Natural killer cell (primary cell): ENCODE measurements at places on chromosomes 7 and 10. TPM values are rescaled to one million over a fixed set of nuclear protein-coding genes. Genes with fewer than 3 reads are reported as not detected.

EBF3 gene
- not detected for total RNA-seq

LAMB1 gene
- total RNA-seq, result not detected

ACSM6 gene
- not detected for total RNA-seq

CCDC3 gene
- total RNA-seq, result 0.23 TPM

PTPRN2 gene
- total RNA-seq, result 1.3 TPM

COL1A2 gene
- not detected for total RNA-seq

BBS9 gene
- 25.1 TPM for total RNA-seq

EXOC6 gene
- total RNA-seq, result 12.1 TPM

AGR2 gene
- total RNA-seq, result not detected

ADAM12 gene
- total RNA-seq, result 1.8 TPM

EN2 gene
- not detected for total RNA-seq

DNA sequence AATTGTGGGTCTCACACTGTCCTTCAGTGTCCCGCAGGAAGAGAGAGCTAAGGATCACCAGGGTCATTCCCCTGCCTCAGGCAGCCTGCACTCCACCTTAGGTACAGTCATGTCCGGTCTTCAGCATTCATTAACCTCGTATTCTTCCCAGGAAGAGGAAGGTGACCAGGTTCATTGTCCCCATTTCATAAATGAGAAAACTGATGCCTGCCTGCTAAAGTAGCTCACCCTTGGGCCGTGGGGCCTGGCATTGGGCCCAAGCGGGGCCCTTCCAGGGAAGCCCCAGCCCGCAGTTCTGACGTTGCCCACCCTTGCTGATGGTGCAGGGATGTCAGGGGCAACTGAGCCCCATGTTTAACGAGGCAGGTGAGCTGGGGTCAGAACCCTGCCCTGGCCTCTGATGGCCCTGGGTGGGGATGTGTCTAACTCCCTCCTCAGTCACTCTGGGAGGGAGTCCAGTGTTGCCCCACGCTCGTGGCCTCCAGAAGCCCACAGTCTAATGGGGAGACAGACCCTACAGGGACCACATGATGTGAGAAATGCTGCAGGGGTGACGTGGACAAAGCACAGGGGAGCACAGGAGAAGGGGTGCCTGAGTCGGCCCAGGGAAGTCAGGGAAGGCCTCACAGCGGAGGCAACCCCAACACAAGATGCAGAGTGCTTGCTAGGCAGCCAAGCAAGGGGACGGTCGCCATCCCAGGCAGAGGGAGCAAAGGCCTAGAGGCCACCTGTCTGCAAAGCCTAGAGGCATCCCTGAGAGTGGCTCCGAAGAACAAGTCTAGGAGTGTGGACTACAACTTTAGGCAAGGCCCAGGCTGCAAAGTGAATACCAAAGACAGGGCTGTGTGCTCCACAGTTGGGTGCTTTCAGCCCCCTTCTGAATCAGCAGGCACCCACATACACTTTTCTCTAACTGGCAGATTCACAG, 25.1 kb downstream of the DDIT4 start:
- peaks cover 57% of the 10 kb centered on the region for H3K4me1 ChIP-seq
- H3K4me3 ChIP-seq, result no peak overlapping the region
- no peaks in the 10 kb centered on the region for H3K36me3 ChIP-seq

DNA sequence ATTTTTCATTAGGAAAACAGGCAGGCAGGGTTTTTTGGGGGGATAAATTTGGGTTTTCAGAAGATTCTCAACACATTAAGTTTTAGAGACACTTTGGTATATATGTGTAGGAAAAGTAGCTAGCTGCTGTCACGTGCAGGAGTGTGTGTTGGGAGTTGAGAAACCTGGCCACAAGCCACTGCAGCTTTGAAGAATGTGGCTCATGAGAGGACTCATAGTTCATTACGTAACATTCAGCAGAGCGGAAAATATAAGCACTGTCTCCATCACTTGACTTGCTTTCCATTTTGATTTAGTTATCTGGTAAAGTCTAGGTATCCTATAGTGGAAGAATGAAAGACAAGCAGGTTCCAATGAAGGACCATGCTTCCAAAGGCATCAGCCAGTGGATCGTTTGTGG, 31.2 kb downstream of the SMNDC1 start:
- no peak overlapping the region for H3K27ac ChIP-seq
- no peaks in the 10 kb centered on the region for H3K36me3 ChIP-seq
- peaks cover 7% of the 10 kb centered on the region for H3K27me3 ChIP-seq
- H3K4me1 ChIP-seq, result no peaks in the 10 kb centered on the region
- DNase-seq, result peak; percentile 24
- no peak overlapping the region for H3K4me3 ChIP-seq

- H3K36me3 ChIP-seq, result no peaks in the 10 kb centered on the region
- peak; percentile 48 for DNase-seq
- H3K4me1 ChIP-seq, result peaks cover 4% of the 10 kb centered on the region
- no peak overlapping the region for H3K4me3 ChIP-seq
Observed at GRCh38 chr7:150962553-150963399, 15.3 kb downstream of the KCNH2 start.

- no peaks in the 10 kb centered on the region for H3K4me1 ChIP-seq
- H3K4me3 ChIP-seq, result no peak overlapping the region
- no peaks in the 10 kb centered on the region for H3K27me3 ChIP-seq
Observed at GRCh38 chr7:149104214-149104613, 13.7 kb upstream of the ZNF786 start.

GRCh38 chr10:92822964-92823363, 25.4 kb upstream of the EXOC6 start:
- DNase-seq, result peak; percentile 20
- peaks cover 3% of the 10 kb centered on the region for H3K4me1 ChIP-seq
- no peaks in the 10 kb centered on the region for H3K27me3 ChIP-seq
- H3K36me3 ChIP-seq, result no peaks in the 10 kb centered on the region
- no peak overlapping the region for H3K4me3 ChIP-seq

- H3K27ac ChIP-seq, result no peak overlapping the region
- no peak for DNase-seq
- H3K4me3 ChIP-seq, result no peak overlapping the region
- H3K4me1 ChIP-seq, result peaks cover 29% of the 10 kb centered on the region
Observed at GRCh38 chr10:86354761-86355540, 11.6 kb downstream of the GRID1 start.

GRCh38 chr7:64651203-64651602, 14.7 kb upstream of the ZNF107 start:
- no peaks in the 10 kb centered on the region for H3K4me1 ChIP-seq
- H3K27ac ChIP-seq, result no peak overlapping the region
- H3K27me3 ChIP-seq, result no peaks in the 10 kb centered on the region

GRCh38 chr10:4813496-4813895, 12.5 kb upstream of the AKR1E2 start:
- no peaks in the 10 kb centered on the region for H3K27me3 ChIP-seq
- H3K27ac ChIP-seq, result no peak overlapping the region
- no peaks in the 10 kb centered on the region for H3K36me3 ChIP-seq
- no peak overlapping the region for H3K4me3 ChIP-seq
- peaks cover 4% of the 10 kb centered on the region for H3K4me1 ChIP-seq

DNA sequence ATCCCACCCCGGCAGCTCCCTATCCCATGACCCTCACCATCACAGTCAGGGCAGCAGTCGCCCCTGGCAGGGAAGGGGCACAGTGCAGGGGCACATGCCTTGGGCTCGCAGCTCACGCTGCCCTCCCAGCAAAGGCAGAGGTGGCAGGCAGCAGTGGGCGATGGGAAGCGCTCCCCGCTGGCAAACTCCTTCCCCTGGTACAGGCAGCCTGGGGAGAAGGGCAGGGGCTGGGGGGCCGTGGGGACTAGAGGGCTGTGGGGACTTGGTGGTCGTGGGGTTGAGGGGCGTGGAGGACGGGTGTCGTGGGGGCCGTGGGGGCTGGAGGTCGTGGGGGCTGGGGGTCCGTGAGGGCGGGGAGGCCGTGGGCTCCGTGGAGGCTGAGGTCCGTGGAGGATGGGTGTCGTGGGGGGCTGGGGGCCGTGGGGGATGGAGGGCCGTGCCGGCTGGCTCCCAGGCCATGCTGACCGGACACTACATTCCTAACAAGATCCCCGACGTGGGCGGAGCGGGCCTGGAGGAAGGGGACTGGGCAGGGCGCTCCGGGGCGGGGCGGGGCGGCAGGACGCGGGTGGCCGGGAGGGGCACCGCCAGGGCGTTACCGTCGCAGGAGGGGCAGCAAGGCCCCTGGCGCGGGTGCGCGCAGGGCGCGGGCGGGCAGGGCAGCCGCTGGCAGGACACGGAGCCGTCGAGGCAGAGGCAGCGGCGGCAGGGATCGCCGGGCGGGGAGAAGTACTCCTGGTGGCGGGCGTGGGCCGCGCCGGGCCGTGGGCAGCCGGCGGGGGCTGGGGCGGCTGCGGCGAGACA, 20.0 kb downstream of the KCP start:
- no peaks in the 10 kb centered on the region for H3K36me3 ChIP-seq
- peaks cover 4% of the 10 kb centered on the region for H3K4me1 ChIP-seq
- peaks cover 12% of the 10 kb centered on the region for H3K27me3 ChIP-seq
- no peak overlapping the region for H3K27ac ChIP-seq
- DNase-seq, result no peak
- H3K4me3 ChIP-seq, result no peak overlapping the region

DNA sequence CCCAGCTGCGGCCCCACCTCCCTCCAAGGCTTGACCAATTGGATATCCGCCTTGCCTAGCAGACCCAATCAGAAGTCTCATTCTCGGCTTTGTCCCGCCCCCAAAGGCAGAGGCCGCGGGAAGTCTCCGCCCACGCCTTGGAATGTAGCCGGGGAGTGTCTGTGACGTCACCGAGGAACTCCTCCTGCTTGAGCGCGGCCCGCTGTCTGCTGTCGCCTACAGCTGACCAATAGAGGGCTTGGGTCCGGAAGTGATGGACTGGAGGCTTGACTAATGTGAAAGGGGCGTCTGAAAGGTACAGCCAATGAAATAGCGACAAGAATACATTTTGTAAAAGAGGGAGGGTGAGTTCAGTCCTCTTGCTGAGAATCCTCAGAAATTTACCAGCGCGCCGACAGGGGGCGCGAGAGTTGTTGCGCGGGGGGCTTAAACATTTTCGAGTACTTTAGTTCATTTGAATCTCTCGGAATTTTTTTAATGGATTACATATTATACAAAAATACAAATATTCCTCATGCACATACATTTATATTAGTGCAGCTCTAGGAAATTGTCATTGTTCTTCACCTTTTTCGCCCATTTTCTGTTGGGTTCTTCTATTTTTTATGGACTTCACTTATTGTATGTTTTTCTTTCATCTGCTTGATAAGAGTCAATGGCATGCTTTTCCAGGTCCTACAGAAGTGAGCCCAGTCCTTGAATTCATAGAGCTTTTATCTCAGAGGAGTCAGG, 376 bp upstream of the CREB3L2 start:
- peaks cover 10% of the 10 kb centered on the region for H3K4me1 ChIP-seq
- H3K27me3 ChIP-seq, result no peaks in the 10 kb centered on the region
- peak; percentile 100 for DNase-seq
- H3K4me3 ChIP-seq, result peak overlapping the region; percentile 97

GRCh38 chr10:119663866-119664698, 12.9 kb downstream of the BAG3 start:
- no peaks in the 10 kb centered on the region for H3K27me3 ChIP-seq
- peak overlapping the region; percentile 53 for H3K27ac ChIP-seq
- H3K4me1 ChIP-seq, result peaks cover 11% of the 10 kb centered on the region
- no peaks in the 10 kb centered on the region for H3K36me3 ChIP-seq

DNA sequence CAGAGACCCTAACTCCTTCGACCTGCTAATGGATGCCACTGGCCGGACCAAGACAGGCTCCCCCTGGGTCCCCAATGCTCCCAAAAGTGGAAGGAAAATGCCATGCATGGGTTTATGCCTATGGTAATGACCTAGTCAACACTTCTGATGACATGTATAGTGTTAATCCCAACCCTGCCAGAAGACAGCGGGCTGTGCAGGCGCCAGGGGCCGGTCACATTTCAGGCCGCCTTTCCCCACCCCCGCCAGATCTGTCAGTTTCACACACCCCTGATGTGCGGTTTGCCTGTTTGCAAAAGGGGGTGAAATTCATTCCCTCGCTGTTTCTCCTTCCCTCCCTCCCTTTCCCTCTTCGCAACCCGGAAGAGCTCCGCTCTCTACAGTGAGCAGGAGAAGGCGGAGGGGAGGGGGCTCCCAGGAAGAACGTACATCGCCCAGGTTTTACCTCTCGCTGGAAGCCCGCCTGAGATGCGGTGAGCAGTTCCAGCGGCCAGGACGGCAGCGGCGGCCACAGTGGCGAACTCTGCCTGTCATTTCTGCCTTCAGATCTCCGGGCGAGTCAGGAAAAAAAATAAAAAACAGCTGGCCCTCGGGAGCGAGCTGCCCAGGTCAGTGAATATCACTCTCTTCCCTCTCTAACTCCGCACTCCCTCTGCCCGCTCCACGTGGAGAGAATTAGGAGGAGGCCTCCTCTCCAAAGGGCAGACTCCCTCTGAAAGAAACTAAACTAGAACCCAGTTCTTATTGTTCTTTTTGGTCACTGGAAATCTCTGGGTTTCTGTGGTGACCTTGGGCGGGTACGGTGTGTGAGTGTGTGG, 9.4 kb upstream of the GATA3 start:
- peaks cover 77% of the 10 kb centered on the region for H3K4me1 ChIP-seq
- no peak for DNase-seq
- H3K4me3 ChIP-seq, result no peak overlapping the region
- H3K27ac ChIP-seq, result no peak overlapping the region

DNA sequence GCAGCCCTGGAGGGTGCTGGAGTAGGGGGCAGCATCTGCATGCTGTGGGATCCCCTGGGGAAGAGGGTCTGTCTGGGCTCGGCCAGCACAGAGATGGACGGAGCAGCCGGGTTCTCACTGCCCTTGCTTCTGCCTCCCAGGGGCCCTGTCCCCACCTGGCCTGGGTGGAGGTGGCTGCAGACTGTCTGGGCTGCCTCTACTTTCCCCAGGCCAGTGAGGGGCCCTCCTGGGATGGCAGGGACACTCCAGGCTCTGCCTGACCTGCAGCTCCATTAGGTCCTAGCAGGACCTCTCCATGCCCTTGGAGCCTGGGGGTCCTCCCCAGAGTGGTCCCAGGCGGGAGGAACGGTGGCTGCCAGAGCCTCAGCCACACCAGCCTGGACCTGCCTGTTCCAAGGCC, 63.7 kb downstream of the PWWP2B start:
- peaks cover 8% of the 10 kb centered on the region for H3K4me1 ChIP-seq
- no peaks in the 10 kb centered on the region for H3K36me3 ChIP-seq
- no peak overlapping the region for H3K27ac ChIP-seq
- no peak for DNase-seq
- no peaks in the 10 kb centered on the region for H3K27me3 ChIP-seq
- H3K4me3 ChIP-seq, result no peak overlapping the region

DNA sequence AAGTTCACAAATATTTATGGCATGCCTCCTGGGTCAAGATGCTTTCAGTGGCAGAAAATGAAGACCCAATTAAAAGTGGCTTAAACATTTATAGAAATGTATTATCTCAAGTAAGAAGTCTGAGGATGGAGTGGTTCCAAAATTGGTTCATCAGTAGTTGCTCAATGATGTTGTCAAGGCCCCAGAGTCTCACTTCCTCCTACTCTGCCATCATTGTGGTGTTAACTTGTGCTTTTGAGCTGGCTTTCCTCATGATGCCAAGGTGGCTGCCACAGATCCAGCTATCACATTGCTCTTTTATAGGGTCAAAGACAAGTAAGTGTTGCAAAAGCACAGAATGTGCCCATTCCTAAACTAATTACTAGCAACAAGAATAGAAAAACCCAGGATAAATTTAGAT, 404.6 kb upstream of the NRP1 start:
- no peaks in the 10 kb centered on the region for H3K36me3 ChIP-seq
- no peak overlapping the region for H3K4me3 ChIP-seq
- no peaks in the 10 kb centered on the region for H3K27me3 ChIP-seq
- DNase-seq, result no peak
